ENCODE measurements at places on chromosomes 12 and 14.

DNA sequence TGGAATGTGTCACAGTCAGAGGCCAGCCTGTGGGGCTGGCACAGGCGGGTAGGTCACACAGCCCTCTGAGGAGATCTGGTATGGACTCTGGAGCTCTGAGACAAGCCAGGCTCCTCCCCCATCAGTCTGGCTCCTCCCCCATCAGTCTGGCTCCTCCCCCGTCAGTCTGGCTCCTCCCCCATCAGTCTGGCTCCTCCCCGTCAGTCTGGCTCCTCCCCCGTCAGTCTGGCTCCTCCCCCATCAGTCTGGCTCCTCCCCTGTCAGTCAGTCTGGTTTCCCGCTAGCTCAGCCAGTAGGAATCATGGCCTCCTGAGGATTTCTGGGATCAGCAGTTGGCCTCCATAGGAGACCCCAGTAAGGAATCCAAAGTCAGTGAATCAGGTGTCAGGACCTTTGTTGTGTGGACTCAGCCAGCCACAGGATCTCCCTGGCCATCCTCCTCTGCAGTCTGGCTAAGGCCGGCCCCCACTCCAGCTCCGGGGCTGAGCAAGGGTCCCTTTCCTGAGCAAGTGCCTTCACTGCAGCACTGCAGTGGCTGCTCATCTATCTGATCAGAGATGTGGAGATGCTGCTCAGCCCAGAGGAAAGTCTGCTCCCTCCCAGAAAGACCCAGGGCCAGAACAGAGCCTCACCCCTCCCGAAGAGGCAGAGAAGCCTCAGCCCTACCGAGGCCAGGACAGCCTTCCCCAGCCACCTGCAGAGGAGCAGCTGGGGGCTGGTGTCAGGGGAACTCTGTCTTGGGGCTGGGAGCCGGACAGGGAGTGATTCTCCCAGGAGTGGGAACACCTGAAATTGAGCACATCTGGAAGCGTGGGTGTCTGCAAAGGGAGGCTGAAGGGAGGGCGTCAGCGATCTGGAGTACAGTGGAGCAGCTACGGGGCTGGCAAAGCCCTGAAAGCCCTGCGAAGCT is 35.7 kb downstream of the IQSEC3 start:
- no peak for DNase-seq

DNA sequence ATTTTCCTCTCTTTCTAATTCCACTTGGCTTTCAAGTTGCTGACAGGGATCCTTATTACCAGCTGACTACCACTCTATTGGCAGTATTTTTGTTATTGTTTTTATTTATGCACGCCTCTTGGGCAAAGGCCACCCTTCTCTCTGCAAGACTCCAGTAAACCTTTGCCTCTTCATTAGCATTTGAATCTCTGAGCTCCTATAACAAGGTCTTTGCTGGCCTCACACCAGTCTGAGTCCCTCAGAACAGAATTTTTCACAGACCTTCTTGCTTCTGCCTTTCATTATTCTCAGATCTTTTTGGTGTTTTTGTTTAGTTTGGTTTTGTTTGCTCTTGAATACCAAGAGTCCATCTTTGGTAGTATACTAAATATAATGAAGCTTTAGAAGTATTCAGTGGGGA is 145.9 kb downstream of the PDZRN4 start:
- DNase-seq = no peak

- no peak for DNase-seq
Observed at GRCh38 chr12:82996168-82996812, 309.6 kb downstream of the TMTC2 start.

DNA sequence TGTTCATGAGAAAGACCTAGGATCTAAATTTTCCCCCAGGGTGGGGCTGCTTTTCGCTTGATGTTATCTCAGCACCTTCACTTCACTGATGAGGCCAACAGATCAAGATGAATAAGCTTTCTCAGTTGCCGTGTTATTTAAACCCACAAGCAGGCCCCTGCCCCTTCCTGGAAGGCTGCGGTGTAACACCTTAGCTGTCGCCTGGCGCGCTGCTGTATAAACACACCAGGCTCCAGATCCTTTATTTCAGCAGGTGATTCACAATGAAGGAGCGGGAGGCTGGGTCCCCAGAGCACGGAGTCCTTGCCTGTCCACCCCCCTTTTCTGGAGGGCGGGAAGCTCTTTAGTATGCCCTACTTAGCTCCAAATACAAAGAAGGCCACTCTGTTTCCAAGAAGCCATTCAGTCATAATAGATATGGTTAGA is 515.4 kb downstream of the FUT8 start:
- no peak for DNase-seq

GRCh38 chr14:57909626-57910025 is 43.7 kb upstream of the SLC35F4 start:
- DNase-seq = no peak

DNA sequence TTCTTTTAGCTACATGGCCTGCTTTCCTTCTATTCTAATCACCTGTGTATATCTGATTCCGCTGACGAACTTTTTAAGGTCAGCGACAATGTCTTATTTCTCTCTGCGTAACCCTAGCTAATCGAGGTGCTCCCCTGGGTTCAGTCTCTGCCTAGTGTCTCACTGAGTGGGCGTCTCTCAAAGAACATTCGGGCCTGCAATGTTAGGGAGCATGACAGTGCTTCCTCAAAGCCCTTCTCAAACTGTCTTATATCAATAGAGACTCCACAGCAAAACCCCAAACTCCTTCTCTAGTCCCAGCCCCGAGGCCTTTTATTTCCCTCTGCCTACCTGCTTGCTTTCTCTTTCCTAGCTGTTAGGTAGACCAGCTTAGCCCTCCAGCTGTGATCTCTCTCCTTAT is 13.7 kb upstream of the RPS6KL1 start:
- DNase-seq = no peak

DNA sequence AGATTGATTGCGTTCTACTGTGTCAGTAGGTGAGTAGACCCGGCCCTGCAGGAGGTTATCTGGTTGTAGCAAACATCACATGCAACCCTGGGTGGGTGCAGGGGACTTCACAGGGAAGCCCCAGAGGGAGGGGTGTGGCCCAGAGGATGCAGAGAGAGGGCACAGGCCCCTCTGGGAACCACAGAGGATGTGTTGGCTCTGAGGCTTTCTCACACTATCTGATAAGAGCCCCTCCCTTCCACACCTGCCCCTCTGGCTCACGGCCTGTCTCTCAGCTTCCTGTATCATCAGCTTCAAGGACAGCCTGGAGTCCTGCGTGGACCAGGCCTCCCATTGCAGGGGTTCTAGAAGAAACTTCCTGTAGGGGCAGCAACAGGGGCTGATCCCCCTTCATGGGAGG is 101.9 kb downstream of the RIN3 start:
- no peak for DNase-seq

DNA sequence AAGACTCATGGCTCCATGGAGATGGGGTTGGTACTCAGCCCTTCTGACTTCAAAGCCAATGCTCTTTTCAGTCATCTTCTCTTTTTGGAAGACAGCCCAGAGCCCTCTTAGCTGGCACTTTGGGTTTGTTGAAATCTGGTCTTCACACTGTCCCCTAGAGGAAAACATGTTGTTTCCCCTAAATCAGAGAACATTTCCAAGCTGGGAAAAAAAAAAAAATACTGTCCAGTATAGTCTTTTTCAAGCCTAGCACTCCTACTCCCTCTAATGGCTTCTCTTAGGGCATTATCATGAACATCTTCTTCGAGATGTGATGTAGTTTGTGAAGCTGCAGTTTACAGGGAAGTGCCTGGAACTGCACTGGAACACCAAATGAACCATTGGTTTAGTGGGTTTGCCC is 3.0 kb upstream of the ZC3H14 start:
- DNase-seq = peak; percentile 69

GRCh38 chr14:20782280-20782890 is 1.3 kb downstream of the RNASE6 start:
- no peak for DNase-seq

DNA sequence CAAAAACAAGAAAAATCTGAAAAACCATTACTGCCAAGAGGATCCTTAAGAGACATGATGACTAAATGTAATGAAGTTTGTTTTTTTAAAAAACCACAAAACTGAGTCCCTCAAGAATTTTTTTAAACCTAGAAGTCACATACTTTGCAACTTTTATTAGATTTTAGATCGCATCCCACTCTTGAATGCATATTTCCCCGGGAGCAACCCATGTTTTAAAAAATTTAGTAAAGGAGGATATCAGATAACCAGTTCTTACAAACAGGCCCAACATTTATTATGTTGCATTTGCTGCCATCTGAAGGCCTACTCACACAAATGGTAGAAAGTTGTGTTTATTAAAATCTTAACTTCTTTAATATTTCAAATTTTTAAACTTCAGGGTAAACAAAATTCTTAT is 44.3 kb upstream of the CCT2 start:
- DNase-seq = peak; percentile 80

DNA sequence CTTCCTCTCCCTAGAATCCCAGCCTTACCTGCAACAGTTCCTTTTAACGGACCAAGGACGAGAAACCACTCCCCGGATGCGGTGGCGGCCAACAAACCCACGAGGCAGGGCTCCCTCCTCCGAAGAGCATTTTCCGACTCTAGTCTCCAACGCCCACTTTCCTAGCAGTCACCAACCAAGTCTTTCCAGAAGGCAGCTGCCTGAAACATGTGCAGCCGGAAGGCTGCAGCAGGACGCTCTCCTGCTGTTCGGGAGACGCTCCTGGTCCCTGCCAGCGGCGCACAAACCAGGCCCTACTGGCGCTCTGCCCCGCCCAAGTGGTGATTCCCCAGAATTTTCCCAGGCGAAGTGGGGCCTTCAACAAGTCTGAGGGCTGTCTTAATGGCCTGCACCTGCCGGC is 21.1 kb upstream of the ADAM20 start:
- DNase-seq = no peak

DNA sequence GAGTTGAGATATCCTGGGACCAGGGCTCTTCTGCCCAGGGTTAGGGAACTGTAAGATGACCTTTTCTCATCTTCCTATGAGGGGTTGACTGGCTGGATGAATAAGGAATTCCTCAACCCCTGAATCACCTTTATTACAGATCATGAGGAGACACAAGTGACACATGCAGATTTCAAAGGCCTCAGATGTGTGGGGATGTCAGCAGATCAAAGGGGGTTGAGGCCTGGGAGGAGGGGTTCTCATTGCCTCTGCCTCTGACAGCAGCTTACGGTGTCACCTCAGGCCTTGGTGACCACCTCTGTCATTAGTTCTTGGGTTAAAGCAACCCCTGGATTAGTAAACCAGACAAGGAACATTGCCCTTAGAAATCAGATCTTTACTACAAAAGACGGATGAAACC is 2.1 kb upstream of the KRT72 start:
- peak; percentile 2 for DNase-seq

- DNase-seq = no peak
Observed at GRCh38 chr12:70732287-70732686, 95.1 kb upstream of the PTPRB start.

DNA sequence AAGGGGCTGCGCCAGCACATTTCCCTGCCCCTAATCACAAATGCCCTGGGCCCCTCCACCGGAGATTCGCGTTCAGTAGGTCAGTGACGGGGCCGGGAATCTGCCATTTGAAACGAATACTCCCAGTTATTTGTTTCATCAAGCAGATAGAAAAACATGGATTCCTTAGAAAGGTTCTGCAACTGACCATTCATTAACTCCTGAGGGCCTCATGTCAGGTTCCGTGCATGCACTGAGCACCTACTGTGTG is 25.6 kb upstream of the UBC start:
- no peak for DNase-seq

- peak; percentile 4 for DNase-seq
Observed at GRCh38 chr14:103260629-103261124, 73.4 kb upstream of the EIF5 start.

GRCh38 chr12:102215992-102216691 is 18.5 kb upstream of the PMCH start:
- DNase-seq = peak; percentile 36

GRCh38 chr14:25121337-25122129 is 71.6 kb upstream of the STXBP6 start:
- DNase-seq = peak; percentile 95

- DNase-seq = no peak
Observed at GRCh38 chr12:101581190-101581589, 13.6 kb upstream of the MYBPC1 start.

GRCh38 chr14:100629098-100629497 is 41.9 kb upstream of the BEGAIN start:
- DNase-seq = no peak

DNA sequence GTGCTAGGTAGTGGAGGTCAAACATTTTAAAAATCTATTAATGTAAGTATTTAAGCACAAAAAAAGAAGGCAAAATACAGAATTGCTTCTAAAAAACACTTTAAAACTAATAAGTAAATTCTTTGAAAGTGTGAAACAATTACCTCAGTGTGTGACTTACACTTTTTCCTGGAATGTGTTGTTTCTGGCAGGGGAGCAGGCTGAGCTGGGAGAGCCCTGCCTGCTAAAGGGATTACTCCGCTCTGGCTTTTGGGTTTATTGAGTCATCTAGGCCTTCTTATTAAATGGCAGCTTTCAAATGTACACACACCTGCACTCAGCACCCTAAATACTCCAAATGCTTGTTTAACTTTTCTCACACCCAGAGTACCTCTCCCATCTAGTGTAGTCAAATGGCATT is 279.8 kb downstream of the AKAP6 start:
- DNase-seq = peak; percentile 69

DNA sequence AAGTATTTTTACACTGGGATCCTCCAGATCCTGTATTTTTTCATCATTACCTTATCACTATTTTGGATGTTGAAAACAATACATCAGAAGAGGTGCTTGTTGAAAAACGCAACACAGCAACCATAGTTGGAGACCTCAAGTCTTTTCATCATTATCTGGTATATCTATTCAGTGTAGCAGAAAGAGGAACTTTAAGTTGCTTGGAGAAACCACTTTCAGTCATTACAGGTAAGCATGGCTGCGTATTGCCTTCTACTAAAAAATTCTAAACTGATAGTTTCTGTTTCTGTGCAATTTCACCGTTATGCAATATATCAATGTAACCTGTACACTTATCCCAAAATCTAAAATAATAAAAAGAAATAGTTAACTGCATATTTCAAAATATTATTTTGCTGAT is 32.2 kb upstream of the PTPRQ start:
- no peak for DNase-seq

GRCh38 chr12:126998747-126999285 is 1268.2 kb upstream of the TMEM132C start:
- DNase-seq = no peak

- peak; percentile 4 for DNase-seq
Observed at GRCh38 chr12:24081092-24081529, 131.6 kb upstream of the SOX5 start.

GRCh38 chr12:49336645-49337584 is at the start of gene C1QL4:
Gene C1QL4 (minus strand): TSS chr12:49337188. CDS start chr12:49336477, 711 bp downstream.
- DNase-seq = peak; percentile 61

GRCh38 chr12:50647479-50647878 is 116.4 kb upstream of the ATF1 start:
- peak; percentile 14 for DNase-seq

DNA sequence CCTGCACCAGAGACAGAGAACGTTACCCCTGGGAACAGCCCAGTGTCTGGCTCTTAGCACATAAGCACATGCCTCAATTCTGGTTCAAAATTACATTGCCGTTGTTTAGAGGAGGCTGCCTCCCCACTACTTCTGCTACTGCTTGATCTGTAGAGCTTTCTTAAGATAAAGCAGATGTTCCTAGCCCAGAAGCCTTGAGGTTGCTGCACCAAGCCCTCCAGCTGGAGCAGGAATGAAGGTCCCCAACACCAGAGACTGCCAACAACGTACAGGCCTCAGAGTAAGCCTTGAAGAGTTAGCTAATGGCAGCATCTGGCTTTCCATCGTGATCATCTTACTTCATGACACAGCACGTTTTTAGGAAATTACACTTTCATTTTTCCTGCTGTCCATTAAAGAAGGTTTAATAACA is 34.7 kb upstream of the AMIGO2 start:
- peak; percentile 32 for DNase-seq

GRCh38 chr12:29238822-29239291 is 89.8 kb downstream of the FAR2 start:
- peak; percentile 19 for DNase-seq
